ENCODE measurements at places on chromosomes 7 and 10.

DNA sequence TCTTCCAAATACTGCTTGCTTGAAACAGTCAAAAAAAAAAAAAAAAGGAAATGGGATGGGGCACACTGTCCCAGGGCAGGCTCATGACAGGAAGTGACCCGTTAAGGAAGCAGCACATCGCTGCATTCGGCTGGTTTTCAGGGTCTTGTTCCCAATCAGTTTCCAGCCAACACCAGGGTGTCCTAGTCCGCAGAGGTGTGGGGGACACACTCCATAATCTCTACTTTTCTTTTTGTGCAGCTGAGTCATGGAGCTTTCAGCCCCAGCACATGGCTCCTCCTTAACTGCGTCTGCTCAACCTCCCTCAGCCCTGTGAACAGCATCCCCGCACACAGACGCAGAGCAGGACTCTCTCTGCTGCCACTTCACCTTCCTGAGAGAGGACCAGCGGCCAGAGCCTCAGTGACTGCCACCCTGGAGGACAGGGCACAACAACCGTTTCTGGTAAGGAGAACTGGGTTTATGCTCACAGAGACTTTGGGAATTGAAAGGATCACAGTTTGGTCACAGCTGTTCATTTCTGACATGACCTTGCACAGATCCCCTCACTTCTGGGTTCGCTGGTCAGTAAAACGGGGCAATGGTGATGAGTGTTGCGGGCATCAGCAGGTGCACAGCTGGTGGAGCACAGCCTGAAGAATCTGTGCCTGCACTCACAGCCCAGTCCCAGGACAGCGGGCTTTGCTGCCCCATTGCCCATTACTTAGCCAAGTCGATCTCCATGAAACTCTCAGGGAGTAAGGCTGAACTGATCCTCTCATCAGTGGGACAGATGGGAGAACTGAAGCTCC lies at the start of gene GIMAP5:
Gene GIMAP5 (plus strand): TSS at position 154 of the 791 bp plus-strand sequence. CDS start 3,467 bp downstream, outside the sequence.
- no peak for DNase-seq

- no peak for DNase-seq
Observed at GRCh38 chr10:119350502-119351097, 143.2 kb downstream of the GRK5 start.

DNA sequence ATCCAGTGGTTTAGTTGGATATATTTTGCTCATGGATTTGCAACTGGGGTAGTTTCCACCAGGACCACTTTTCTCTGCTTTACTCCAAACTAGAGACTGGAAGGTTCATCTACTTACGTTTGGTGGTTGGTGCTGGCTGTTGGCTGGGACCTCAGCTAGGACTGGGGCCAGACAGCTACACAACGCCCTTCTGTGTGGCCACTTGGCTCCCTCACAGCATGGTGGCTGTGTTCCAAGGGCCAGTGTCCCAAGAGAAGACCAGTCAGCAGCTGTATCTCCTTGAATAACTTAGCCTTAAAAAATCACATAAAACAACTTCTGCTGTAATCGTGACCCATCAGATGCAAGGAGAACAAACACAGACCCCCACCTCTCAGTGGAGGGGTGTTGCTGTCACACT lies 4.2 kb upstream of the KCNH2 start:
- DNase-seq, result no peak

GRCh38 chr10:97708976-97709946 lies 4.3 kb upstream of the MARVELD1 start:
- no peak for DNase-seq

GRCh38 chr10:26642896-26643653 lies 54.4 kb upstream of the PDSS1 start:
- no peak for DNase-seq

- DNase-seq, result no peak
Observed at GRCh38 chr7:141203586-141203985, 129.7 kb downstream of the TMEM178B start.

DNA sequence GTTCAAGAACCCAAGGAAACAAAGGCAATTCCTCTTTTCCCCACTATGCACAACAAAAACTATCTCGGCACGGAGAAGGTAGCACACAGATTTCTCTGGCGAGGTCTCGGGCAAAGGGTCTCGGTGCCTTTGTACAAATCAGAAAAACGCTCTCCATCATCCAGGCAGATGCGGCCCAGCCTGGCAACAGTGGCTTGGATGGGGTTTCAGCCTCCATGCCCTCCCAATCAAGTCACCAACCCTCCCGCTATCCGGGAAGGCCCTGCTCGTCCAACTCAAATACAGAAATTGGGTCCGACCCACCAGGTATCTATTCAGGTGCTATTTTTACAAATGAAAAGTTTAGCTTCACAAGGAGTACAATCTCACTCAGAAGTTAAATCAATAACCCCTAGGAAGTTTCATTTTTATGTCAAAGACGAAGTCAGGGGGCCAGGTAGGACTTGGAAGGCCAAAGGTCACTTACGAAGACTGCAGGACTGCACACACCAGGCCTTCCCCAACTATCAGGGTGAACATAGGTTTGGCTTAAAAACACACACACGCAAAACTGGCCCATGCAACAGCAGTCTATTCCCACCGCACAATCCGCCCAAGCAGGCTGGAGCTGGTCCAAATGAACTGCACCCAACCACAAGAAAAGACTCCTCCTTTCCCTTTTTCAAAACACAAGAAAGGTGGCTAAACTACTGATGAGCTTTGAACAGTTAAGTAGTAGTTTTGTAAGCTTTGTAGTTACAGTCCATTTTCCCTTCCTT lies 43.0 kb downstream of the GNA12 start:
- DNase-seq, result no peak

DNA sequence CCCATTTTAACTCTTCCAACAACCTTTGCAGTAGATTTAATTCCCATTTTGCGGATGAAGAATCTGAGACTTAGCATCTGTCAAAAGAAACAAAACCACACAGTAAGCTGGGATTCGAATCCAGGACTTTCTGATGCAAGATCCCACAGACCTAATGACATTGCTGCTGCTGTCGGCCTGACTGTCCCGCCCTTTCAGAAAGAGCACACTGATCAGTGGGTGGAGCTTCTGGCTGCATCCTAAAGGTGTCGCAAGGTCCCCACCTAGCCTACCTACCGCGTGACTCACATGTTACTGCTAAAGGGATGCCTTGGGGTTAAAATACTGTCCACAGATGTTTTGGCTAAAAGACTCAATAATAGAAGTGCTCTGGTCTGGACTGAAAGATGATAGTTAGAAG lies 134.7 kb downstream of the EMX2 start:
- no peak for DNase-seq

- DNase-seq, result no peak
Observed at GRCh38 chr7:112101201-112101846, 104.9 kb downstream of the DOCK4 start.

GRCh38 chr7:10802011-10802410 lies 171.7 kb upstream of the PHF14 start:
- no peak for DNase-seq

DNA sequence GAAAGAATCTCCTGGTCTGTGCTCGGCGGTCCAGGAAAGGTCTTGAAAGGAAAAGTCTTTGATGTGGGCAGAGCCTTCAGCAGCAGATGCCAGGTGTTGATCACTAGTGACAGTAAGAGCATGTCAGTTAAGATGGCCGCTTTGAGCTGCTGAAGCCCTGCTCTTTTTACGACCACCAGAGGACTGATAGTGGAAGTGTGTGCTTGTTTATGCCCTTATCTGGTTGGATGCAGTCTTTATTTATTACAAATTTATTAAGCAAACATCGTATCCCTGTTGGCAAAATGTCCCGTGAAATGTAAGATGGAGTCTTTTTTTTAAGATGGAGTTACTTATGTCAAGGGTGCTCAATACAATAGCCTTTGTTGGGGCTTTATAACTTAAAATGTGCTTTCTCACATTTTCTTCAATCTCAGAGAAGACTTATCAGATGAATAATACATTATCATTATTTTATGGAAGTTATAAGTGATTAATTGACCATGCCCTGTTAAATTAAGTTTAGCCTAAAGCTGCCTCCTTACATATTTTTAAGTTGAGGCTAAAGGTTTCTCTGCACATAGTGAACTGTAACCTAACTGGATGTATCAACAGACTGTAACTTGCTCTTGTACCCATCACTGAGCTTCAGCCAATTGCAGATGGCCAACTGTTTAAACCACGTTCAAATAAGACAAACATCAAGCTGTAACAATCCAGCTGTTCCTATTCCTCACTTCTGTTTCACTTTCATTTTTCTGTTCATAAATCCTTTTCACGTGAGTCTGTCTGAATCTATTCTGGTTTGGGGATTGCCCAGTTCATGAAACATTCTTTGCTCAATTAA lies 97.4 kb upstream of the PIK3CG start:
- no peak for DNase-seq

DNA sequence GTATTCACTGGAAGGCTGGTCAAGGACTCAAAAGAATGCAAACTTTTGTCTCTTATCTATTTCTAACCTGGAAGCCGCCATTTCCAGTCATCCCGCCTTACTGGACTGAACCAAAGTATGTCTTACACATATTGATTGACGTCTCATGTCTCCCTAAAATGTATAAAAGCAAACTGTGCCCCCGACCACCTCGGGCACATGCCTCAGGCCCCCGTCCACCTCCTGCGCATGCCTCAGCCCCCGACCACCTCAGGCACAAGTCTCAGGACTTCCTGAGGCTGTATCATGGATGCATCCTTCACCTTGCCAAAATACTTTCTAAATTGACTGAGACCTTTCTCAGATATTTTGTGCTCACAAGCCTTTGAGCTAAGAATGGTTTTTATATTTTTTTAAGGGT lies 148.6 kb downstream of the PTPRN2 start:
- no peak for DNase-seq

- no peak for DNase-seq
Observed at GRCh38 chr10:66176772-66177171, 749.1 kb upstream of the LRRTM3 start.

DNA sequence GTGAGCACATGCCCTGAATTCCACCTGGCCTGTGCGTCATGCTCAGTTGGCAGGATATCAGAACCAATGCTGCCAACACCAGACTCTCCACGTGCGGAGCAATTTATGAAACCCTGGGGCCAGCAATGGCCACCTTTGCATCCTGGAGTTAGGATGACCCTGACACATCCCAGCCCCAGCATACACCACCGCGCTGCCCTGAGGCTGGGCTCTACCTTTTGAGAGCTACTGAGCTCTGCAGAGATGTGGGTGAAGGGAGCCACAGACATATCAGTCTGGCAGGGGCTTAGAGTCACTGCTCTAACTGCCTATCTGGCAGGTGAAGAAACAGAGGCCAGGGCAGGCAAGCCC lies 41.9 kb downstream of the SYPL1 start:
- no peak for DNase-seq

GRCh38 chr7:47594406-47594805 lies 12.5 kb upstream of the TNS3 start:
- no peak for DNase-seq

GRCh38 chr10:96319754-96320474 lies 15.7 kb downstream of the DNTT start:
- DNase-seq, result no peak

GRCh38 chr10:44383749-44384600 lies 922 bp downstream of the CXCL12 start:
- no peak for DNase-seq

- DNase-seq, result no peak
Observed at GRCh38 chr10:90289037-90289436, 568.8 kb downstream of the HTR7 start.

DNA sequence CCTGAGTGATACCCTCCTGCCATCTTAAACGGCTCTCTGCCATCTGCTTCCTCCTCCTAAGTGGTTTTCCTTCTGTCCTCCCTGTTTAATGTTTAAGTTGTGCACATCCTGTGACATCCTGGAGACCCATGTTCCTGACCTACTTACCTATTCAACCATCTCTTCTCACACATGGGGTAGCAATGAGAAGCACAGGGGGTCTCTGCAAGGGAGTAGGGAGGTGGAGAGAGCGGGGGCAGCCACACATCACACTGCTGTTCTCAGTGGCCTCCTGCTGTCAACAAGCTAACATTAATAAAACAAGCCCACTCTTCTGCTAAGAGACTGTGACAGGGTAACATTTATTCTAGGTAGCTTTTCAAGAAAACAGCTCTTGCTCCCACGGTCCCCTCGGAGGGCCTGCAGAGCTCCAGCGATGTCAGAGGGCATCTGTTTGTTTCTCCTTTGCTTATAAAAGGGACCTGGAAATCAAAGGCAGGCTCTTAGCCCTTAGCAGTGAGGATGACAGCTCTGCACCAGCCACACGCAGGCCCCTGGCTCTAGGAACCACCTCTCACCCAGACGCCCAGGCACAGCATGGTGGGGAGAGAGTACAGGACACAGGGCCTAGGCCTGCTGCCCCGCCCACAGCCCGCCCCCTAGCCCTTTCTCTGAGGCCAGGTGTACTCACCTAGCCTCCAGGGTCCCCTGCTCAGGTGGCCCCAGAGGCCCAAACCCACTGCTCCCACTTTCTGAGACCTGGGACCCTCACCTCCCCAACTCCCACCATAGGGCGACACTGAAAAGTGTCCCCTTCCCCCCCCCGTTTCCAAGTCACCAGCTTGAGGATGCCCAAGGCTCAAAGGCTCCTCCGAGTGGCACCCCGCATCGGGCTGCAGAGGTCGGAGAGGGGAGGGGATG lies 943 bp upstream of the SLC18A2 start:
- no peak for DNase-seq

- no peak for DNase-seq
Observed at GRCh38 chr10:35594115-35595079, 10.7 kb upstream of the GJD4 start.
